Bronchial smooth muscle cell (primary cell): ENCODE measurements at places on chromosomes 3 and 15. TPM values are rescaled to one million over a fixed set of nuclear protein-coding genes. Genes with fewer than 3 reads are reported as not detected.

The ALDH1A2 gene
- 1.4 and 1.6 TPM in 2 replicates for total RNA-seq

The TOMM70 gene
- 29.9 and 44.9 TPM in 2 replicates for total RNA-seq

The TGM5 gene
- not detected in 2 replicates for total RNA-seq

The ROPN1 gene
- total RNA-seq, result not detected in 2 replicates

The GOLGA8T gene
- under 0.01 and 0.17 TPM in 2 replicates for total RNA-seq

The ZMYND10 gene
- 1.3 and 1.4 TPM in 2 replicates for total RNA-seq

The ZIC4 gene
- under 0.01 TPM in 1 of 2 replicates, not detected in the other for total RNA-seq

The RBMS3 gene
- 43.2 and 50.8 TPM in 2 replicates for total RNA-seq

The KIF15 gene
- total RNA-seq, result 1.3 and 2.7 TPM in 2 replicates

The RAB6B gene
- total RNA-seq, result 0.16 and 0.52 TPM in 2 replicates

The MEIS2 gene
- total RNA-seq, result 42.6 and 119 TPM in 2 replicates

The ALDH1A3 gene
- total RNA-seq, result 80.7 and 213 TPM in 2 replicates

The TRIM42 gene
- not detected in 2 replicates for total RNA-seq

The SLC12A1 gene
- under 0.01 TPM in 1 of 2 replicates, not detected in the other for total RNA-seq

The CD200R1 gene
- 0.09 and 0.16 TPM in 2 replicates for total RNA-seq

The ACTRT3 gene
- 6.6 and 7.1 TPM in 2 replicates for total RNA-seq

The CD86 gene
- total RNA-seq, result not detected in 2 replicates

The ACTC1 gene
- total RNA-seq, result 0.16 TPM in 1 of 2 replicates, not detected in the other

The EIF4A2 gene
- total RNA-seq, result 877 and 1,165 TPM in 2 replicates

The CHST2 gene
- 4.6 and 5.5 TPM in 2 replicates for total RNA-seq

The P2RY1 gene
- 0.26 and 2.5 TPM in 2 replicates for total RNA-seq

The MCTP2 gene
- 4.1 and 4.3 TPM in 2 replicates for total RNA-seq

The PRR20G gene
- total RNA-seq, result not detected in 2 replicates

The GABRA5 gene
- not detected in 2 replicates for total RNA-seq

The TMCO5A gene
- not detected in 2 replicates for total RNA-seq

The IGDCC3 gene
- total RNA-seq, result not detected in 2 replicates

The GP9 gene
- total RNA-seq, result not detected in 2 replicates

The CCR8 gene
- not detected in 2 replicates for total RNA-seq

The ST8SIA2 gene
- not detected in 2 replicates for total RNA-seq

The ENTPD3 gene
- total RNA-seq, result under 0.01 and 0.09 TPM in 2 replicates

The LRRC49 gene
- total RNA-seq, result 16.7 and 23.6 TPM in 2 replicates

The LSAMP gene
- 10.7 and 15.8 TPM in 2 replicates for total RNA-seq

The LDHAL6B gene
- not detected in 2 replicates for total RNA-seq

The CPNE9 gene
- total RNA-seq, result under 0.01 TPM in 1 of 2 replicates, not detected in the other

The LACTB gene
- total RNA-seq, result 14.9 and 25.1 TPM in 2 replicates

The KIF9 gene
- total RNA-seq, result 3.2 and 4.2 TPM in 2 replicates

The CMTM8 gene
- total RNA-seq, result 0.09 and 0.32 TPM in 2 replicates

The SPRED1 gene
- 32.2 and 50.1 TPM in 2 replicates for total RNA-seq

The SLC6A20 gene
- total RNA-seq, result not detected in 2 replicates

The C3orf80 gene
- 0.16 TPM in 1 of 2 replicates, not detected in the other for total RNA-seq

The SLCO3A1 gene
- 4.1 and 4.9 TPM in 2 replicates for total RNA-seq

The SKOR1 gene
- 0.16 and 0.17 TPM in 2 replicates for total RNA-seq

The RASGRP1 gene
- not detected in 2 replicates for total RNA-seq

The KNG1 gene
- total RNA-seq, result not detected in 2 replicates

The SLC33A1 gene
- 13.6 and 24.6 TPM in 2 replicates for total RNA-seq

The APEH gene
- total RNA-seq, result 103 and 115 TPM in 2 replicates

The CKMT1A gene
- total RNA-seq, result 0.16 and 0.26 TPM in 2 replicates

The KLHL6 gene
- under 0.01 TPM in 1 of 2 replicates, not detected in the other for total RNA-seq

The LRRC31 gene
- not detected in 2 replicates for total RNA-seq

The SIDT1 gene
- total RNA-seq, result not detected in 2 replicates

The ITIH1 gene
- total RNA-seq, result not detected in 2 replicates
